Right lung (tissue), 10 donors: ENCODE measurements at places on chromosomes 16 and 17. TPM values are rescaled to one million over a fixed set of nuclear protein-coding genes. Genes with fewer than 3 reads are reported as not detected.
A peak's percentile ranks its signal among the peaks of the same experiment; 100 is the strongest.

The IKZF3 gene
- 1.3 TPM for polyA plus RNA-seq

The ABCC12 gene
- 0.13 TPM for polyA plus RNA-seq

DNA sequence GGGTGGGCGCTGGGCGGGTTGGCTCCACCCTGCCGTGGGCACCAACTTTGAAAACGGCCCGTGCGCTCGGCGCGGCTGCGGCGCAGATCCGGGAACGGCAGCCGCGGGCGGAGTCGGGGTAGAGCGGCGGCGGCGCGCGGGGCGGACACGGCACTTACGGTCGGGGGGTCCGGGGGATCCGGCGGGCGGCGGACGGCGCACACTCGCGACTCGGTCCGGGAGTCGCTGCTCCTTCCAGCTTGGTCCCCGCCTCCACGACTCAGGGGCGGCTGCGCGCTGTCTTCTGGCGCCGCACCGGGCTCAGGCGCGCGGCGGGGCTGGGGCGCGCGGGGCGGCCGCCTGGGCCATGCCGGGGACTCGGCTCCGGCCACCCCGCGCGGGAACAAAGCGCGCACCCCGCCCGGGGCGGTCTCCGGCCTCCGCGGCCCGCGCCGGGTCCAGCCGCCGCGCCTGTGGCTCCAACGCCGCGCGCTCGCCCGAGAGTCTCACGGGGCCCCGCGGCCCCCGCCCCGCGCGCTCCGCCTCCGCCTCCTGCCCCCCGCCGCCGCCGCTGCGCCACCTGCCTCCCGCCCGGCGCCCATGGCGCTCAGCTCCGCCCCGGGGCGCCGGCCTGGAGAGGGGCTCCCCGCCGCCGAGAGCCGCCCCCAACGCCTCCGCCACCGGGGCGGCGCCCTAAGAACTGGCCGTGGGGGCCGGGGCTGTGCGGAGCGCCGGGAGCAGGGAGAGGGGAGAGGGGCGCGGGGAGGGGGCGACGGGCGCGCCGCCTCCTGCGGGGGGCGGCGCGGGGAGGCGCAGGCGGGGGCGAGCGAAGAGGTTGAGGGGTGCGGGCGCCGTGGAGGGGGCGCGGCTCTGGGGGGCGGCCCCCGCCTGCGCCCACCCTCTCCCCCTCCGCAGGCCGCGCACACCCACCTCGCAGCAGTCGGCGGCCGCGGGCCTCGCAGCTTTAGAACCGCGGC, 35.9 kb downstream of the CBFA2T3 start:
- DNase-seq, result no peak

GRCh38 chr17:48100591-48101011, 677 bp downstream of the CBX1 start:
- DNase-seq, result no peak

- no peak for DNase-seq
Measured at GRCh38 chr17:19733953-19734526, 14.1 kb downstream of the ALDH3A1 start.

DNA sequence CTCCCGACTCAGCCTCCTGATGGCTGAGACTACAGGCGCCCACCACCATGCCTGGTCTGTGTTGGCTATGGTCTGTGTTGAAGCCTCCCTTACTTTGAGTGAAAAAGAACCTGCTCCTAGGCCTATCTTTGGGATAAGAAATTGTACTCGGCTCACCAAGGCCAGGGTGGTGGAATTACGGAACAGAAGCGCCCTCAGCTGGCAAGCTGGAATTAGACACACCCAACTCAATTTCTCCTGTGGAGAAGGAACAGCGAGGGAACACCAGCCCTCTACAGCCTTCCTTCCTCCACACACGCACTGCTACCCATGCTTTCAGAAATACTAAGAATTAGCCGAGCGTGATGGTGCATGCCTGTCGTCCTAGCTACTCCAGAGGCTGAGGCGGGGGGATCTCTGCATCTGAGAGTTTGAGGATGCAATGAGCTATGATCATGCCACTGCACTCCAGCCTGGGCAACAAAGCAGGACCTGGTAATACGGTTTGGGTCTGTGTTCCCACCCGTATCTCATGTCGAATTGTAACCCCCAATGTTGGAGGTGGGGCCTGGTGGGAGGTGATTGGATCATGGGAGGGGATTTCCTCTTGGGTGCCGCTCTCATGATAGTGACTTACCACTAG, 40.1 kb upstream of the RBBP6 start:
- DNase-seq, result no peak

- no peak for DNase-seq
Measured at GRCh38 chr16:75354170-75354569, 79.1 kb downstream of the CFDP1 start.

The HS3ST3A1 gene
- polyA plus RNA-seq, result 4.4 TPM

GRCh38 chr17:16939606-16940115, 32.3 kb downstream of the TNFRSF13B start:
- DNase-seq, result no peak

The CCL17 gene
- polyA plus RNA-seq, result not detected

GRCh38 chr17:82239401-82239925, 10.6 kb downstream of the SLC16A3 start:
- no peak for DNase-seq

DNA sequence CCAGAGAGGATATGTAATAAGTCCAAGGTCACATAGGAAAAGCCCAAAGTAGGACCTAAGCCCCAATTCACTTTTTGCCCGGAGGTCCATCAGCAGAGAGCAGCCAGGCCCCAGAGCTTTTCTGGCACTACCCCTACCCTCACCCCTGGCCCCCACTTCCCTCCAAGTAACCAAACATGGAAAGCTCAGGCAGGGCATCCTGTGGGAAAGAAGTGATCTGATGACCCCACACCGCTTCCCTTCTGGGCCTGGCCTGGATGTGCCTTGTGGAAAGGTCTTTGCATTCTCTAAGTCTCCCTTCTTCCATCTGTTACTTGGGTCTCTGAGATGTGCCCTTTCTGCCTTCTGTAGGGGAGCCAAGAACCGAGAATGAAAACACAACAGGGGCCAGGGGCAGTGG, 136.9 kb downstream of the TMEM132E start:
- no peak for DNase-seq

The RBFOX1 gene
- polyA plus RNA-seq, result 0.49 TPM

- no peak for DNase-seq
Measured at GRCh38 chr17:81456798-81457197, 55.8 kb downstream of the ACTG1 start.

The HP gene
- polyA plus RNA-seq, result 1.1 TPM

DNA sequence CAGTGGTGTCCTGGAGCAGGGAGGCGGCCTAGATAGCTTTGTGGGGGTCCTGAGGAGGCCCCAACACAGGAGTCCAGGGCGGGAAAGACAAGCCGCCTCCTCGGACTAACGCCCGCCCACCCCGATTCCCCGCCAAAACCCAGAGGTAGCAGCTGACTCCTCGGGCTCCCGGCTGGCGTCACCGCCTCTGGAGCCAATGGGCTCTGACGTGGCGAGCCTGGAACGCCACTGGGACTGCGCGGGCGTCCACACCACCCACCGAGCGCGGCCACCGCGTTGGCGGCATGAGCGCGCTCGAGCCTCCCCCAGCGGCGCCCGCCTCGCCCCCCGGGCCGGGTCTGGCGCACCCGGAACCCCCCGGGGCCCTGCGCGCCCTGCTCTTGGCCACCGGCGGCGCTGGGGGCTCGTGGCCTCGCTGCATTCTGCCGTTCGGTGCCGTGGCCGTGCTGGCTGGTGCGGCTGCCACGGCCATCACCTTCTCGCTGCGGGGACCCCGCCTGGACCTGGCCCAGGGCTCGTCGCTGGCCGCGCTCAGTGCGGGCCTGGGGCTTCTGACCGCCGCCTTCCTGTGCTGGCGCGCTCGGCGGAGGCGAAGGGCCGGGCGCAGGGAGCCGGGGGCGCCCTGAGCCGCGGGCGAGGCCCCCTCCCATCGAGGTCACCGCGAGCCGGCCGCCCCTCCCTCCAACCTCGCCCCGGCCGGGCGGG, 3.4 kb upstream of the NTN3 start:
- DNase-seq, result peak; percentile 86

- DNase-seq, result no peak
Measured at GRCh38 chr16:3578610-3579551, 1.7 kb upstream of the NLRC3 start.

DNA sequence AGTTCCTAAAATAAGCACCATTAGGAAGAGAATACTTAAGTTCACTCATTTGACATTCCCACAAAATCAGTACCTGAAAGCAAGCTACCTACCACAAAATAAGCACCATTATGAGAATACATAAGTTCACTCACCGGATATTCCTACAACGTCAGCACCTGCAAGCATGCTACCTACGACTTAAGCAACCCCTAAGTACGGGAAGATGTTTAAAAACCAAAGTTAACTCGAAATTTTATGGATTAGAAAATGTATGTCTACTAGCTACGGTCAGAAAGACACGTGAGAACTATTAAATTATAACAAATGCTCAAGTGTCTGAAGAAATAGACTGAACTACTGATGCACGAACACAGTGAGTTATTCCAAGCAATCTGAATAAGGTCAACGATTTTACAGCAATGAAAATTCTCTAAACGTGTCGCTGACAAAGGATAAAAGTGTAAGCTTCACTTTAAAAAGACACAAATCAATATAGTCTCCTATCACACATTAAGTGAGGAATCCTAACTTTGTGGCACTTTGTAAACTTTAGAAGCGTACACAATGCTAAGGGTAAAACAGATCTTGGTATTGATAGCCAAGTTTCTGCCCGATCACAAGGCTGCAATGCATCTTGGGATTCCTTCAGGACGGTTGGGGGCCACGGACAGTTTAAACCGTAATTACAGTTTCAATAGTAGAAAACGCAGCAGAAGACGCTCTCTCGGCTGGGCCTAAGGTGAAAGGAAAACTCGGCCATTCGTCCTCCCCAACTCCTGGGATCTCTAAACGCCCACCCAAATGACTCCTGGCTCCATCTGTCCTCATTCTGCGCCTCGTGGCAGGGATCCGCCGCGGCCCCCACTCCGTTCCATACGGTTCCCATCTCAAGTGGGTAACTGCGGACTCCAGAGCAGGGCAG, 1.3 kb downstream of the GSPT1 start:
- no peak for DNase-seq

- DNase-seq, result no peak
Measured at GRCh38 chr16:58018803-58019202, 6.8 kb upstream of the MMP15 start.

GRCh38 chr17:5236938-5237540, 2.4 kb upstream of the SCIMP start:
- no peak for DNase-seq

GRCh38 chr16:1330260-1330914, 3.1 kb upstream of the BAIAP3 start:
- DNase-seq, result no peak

DNA sequence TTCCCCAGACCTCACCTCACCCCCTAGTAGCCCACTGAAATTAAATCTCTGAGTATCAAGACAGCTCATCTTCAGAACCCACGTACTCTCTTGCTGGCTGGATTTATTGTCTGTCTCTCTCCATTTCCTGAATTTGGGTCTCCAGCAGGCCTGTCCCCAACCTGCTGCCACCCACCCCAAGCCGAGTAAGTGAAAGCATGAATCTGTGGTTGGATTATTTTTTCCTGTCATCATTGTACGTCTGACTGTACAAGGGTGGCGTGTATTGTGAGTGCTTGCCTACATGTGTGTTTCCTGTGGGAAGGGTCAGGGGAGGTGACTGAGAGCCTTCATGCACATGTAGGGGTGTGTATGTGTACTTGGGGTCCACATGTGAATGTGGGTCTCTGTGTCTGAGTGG, 5.4 kb downstream of the TNP2 start:
- DNase-seq, result no peak

The CD300LG gene
- polyA plus RNA-seq, result 1.7 TPM

The SPOP gene
- 86.0 TPM for polyA plus RNA-seq

DNA sequence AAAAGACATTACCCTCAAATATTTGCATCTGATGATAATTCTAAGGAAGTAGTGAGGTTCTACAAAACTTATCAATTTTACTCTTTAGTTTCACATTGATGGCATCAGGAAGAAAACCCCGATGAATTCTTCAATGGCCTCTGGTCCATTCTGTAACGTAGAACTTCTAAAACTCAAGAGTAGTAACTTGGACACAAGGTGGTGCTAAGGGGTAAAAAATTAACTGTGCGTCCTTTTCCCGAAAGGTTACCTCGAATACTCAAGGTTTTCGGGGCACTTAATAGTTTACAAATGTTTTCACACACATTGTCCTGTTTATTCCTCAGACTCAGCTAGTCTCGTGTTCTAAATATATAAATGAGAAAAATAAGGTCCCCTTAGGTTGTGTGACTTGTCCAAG, 517.3 kb upstream of the ZFHX3 start:
- no peak for DNase-seq

DNA sequence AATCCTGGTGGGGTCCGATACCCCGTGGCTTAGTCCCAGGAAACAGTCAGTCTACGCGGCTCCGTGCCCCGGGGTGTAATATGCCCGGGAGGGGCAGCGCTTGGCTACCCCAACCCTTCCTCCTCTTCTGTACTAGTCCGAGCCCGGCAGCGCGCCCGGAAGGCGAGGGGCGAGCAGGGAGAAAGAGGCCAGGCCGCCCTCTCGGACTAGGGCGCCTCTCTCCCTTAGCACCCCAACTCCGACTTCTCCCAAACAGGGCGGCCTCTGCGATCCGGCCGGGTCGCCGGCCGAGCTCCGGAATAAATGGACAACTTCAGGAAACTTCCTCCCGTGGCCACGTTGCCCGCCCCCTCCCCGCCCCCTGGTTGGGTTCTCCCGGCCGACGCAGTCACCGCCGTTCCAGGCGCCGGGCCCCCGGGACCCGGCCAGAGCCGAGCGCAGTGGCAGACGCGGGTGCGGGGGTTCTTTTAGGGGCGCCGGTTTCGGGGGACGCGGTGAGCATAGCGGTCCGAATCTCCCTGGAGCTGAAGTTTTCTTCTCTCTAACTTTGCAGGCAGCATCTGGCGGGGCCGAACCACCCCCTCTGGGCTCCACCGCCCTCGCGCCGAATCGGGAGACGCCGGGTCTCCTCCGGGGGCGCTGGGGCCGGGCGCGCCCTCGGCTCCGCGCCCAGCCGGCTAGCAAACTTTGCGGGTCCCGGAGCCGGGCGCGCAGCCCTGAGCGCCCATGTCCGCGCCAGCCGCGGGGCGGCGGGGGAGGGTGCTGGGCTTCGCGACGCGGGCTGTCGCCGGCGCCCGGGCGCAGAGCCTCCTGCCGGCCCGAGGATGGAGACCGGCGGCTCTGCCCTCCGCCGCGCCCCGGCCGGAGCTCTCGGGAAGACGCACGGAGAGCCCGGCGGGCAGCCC, at the start of gene SDK2:
Gene SDK2 (minus strand): TSS at position 301 of the 905 bp plus-strand sequence. CDS start 357 bp downstream, outside the sequence.
- DNase-seq, result no peak

- no peak for DNase-seq
Measured at GRCh38 chr17:53472586-53472985, 350.1 kb upstream of the KIF2B start.

The DPEP3 gene
- polyA plus RNA-seq, result not detected

The AMZ2 gene
- 69.6 TPM for polyA plus RNA-seq
